ENCODE measurements at places on chromosomes 7 and 10.

DNA sequence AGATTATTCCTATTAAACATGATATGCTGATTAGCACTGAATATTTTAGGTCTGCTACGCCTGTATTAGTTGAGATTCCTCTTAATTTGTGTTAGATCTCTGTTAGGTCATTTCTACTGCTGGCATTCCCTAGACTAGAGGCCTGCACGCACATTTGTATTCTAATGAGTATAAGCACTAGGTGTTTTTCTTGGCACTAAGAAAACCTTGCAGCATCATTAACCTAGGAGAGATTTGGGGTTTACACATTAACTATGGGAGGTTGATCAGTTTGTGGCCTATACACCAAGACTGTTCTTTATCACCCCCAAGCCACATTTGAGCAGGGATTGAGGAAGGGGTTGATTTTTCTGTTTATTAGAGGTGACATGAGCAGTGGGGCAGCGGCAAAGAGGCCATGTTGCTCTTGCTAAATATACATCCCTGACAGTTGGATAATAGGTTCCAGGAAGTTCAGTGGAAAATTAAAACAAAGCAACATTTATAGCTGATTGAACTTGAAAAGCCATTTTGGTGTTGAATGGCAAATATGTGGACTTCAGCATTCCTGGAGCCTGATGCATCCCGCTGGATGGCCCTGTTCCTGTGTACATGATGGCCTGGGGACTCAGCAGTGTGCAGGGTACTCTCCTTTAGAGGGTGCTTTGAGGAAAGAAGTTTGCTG is 65.2 kb downstream of the GBF1 start:
- DNase-seq: peak; percentile 90

DNA sequence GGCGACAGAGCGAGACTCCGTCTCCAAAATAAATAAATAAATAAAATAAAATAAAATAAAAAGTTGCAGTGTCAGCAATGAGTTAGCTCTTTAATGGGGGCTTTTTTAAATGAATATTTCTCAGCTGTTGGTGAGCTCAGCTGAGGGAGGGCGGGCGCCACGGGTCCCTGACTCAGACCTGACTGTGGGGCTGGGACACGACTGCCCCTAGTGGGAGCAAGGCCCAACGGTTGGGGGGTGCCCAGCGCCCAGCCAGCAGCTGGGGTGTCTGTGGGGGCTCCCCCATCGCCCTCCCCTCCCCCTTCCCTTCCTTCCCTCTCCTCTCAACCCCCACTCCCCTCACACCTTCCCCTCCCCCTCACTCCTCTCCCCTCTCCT is 46.6 kb downstream of the PWWP2B start:
- DNase-seq: no peak

DNA sequence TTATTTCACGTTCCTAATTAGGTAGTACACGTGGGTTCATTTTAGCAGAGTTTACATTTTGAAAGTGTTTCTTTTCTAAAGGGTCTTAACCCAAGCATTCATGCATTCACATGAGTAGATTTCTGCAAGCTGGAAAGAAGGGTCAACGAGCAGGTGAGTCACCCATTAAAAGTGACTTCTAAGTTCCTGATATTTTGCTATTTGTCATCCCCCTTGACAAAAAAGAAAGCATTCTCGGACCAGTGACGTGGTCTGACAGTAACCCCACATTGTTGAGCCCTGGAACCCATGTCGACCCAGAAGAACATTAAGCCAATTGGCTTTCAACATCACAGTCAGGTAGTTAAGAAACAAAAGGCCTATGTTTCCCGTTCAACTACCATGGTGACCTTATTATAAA is 49.6 kb downstream of the ABCB5 start:
- peak; percentile 26 for DNase-seq

DNA sequence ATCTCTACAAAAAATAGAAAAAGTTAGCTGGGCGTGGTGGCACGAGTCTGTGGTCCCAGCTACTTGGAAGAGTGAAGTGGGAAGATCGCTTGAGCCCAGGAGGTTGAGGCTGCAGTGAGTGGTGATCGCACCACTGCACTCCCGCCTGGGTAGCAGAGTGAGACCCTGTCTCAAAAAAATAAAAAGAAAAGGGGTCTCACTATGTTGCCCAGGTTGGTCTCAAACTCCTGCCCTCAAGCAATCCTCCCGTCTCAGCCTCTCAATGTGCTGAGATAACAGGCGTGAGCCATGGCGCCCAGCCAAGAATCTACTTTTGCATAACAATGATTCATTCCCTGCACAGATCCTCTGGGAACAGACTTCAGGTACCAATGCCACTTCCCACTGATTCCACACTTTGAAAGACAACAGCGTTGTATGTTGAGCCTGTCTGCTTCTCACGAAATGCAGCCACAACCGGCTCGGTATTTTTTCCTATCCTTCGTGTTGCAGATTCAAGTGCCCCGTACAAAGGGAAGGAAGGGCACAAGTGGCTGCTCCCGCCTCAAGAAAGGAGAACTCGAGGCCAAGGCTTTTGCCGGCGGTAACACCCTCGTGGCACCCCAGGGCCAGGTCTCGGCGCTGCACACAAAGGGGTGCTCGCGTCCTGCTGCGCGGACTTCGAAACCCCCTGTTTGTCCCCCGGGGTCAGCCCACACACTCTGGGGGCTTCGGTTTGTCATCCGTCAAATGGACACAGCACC is 745 bp downstream of the DAGLB start:
- no peak for DNase-seq

- DNase-seq: no peak
These were observed 21.2 kb downstream of the TLX1 start for GRCh38 chr10:101152316-101152715.

DNA sequence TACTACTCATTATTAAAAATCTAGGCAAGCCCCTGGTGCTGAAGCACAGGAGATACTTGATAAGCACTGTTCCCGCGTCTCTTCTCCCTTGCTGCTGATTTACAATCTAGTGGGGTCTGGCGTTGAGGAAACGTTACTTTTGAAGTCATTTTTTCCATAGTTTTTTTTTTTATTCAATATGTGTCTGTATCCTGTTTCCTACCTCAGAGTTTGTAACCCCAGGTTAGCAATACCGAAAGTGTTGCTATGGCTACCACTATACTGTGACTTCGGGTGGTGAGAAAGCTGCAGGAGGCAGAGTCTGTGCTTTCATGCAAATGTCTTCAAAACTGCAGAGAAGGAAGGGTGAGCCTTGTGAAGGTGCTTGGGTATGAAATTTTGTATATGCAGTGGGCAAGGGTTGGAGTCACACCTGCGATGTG is 458.8 kb upstream of the GHITM start:
- no peak for DNase-seq

GRCh38 chr7:113289140-113289740 is 170.9 kb upstream of the SMIM30 start:
- DNase-seq: no peak

- no peak for DNase-seq
These were observed 127.6 kb downstream of the TNS3 start for GRCh38 chr7:47454069-47454973.
